ENCODE measurements at places on chromosomes 13 and 19. TPM values are rescaled to one million over a fixed set of nuclear protein-coding genes. Genes with fewer than 3 reads are reported as not detected.

Gene ZNF626
- polyA plus RNA-seq: 3.8 TPM

Gene ATP4A
- polyA plus RNA-seq: not detected

Gene ZNF471
- 3.6 TPM for polyA plus RNA-seq

- no peak for DNase-seq
Measured at GRCh38 chr13:57948884-57949283, 317.3 kb downstream of the PCDH17 start.

DNA sequence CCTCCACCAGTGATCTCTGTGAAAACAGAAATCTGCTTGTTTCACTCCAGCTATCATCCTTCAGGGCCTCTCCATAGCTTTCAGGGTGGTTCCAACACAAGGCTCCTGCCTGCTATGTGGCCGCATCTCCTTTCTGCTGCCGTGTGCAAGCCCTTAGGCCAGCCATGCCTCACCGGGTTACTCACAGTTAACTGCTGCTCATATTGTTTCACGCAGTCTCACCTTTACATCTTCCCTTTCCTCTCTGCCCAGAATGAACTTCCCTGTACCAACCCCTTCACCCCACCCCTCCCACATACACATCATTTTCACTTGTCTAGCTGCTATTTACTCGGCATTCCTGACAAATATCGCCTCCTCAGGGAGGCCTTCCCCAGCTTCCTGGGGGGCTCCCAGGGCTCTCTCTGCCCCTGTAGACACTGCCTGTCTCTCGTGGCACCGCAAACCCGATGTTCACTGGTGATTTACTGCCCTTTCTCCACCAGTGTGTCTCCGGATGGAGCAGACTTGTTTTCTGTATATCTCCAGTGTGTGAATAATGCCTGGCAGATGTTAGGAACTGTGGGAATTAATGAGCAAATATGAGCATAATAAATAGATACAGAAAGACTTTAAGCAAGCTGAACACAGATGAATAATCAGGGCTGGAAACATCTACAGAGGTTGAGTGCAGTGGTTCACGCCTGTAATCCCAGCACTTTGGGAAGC is 39.3 kb upstream of the GPR183 start:
- no peak for DNase-seq

DNA sequence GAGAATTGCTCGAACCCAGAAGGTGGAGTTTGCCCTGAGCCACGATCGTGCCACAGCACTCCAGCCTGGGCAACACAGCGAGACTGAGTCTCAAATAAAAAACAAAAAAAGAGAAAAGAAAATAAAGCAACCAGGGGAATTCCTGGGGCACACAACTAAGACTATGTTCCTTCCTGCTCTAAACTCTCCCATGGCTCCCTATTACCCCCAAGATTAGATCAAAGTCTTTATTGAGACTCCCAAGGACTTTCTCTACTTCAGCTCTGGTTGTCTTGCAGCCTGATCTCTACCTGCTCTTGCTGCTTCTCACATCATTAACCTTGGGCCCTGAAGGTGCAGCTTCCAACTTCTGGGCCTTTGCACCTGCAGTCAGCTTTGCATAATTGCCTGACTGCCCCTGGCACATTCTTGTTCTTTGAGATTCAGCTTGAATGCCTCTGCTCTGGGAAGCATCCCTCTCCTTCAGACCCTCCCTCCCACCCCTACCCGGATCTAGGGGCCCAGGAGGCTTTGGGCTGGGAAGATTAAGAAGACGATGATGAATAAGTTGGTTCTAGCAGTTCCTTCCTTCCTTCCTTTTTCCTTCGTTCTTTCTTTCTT is 16.8 kb upstream of the CERS4 start:
- DNase-seq: no peak

DNA sequence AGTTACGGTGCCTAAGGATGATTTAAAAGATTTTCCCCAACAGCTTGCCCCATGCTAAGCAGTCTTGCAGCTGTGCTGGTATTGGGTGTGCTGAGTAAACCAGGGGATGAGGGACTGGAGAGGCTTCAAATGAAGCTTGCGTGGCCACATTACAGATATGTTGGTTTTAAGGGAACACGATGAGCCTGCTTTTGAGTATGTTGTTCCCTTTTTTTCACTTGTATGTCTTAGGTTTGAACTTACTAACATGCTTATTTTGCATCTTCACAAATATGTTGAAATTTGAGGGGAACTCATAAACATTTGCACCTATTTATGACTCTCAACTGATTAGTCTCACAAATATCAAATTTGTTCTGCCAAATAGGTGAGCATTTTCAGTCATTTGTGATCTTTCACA is 2.0 kb upstream of the IL17D start:
- no peak for DNase-seq

- DNase-seq: no peak
Measured at GRCh38 chr13:98778749-98779148, 26.3 kb upstream of the SLC15A1 start.

DNA sequence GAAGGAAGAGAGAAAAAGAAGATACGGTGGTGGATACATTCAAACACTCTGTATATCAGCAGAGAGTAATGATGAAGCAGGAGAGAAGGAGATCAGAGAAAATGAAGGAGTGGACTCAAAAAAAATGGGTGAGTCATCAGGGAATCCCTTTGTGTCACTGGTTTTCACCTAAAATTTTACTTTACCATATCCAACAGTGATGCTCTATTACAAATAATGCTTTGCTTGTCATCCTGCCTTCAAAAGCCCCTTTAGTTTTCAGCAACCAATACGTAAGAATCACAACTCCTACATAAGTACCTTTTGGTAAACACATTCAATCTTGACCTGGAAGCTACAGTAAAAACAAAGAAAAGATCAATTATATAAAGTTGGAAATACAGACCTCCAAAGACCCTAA is 88.8 kb downstream of the ENOX1 start:
- DNase-seq: no peak

DNA sequence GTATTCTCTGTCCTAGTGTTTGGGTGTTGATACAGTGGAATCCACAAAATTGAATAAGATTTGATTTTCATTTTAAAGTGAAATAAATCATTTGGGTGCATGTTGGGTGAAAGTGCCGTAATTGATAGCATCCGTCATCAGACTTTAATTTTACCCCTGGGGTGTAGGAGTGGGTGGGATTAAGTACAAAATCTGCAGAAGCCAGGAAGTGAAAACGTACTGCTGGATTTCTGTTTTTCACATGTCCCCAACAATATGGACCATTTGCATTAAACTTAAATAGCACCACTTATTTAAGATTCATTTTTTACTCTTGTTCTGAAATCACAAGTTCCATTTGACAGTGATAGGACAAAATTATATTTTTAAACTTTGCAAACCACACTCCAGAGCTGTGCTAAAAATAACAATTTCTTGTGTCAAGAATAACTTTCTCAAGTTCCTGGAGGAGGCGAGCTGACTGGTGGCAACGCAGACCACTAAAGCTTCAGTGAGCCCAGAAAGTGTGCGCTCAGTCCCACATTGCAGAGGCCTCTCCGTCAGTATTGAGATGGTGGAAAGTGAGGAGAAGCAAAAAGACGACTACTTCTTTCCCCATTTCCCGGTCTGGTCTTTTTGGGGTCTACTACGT is 71.3 kb downstream of the ARHGEF7 start:
- DNase-seq: no peak

DNA sequence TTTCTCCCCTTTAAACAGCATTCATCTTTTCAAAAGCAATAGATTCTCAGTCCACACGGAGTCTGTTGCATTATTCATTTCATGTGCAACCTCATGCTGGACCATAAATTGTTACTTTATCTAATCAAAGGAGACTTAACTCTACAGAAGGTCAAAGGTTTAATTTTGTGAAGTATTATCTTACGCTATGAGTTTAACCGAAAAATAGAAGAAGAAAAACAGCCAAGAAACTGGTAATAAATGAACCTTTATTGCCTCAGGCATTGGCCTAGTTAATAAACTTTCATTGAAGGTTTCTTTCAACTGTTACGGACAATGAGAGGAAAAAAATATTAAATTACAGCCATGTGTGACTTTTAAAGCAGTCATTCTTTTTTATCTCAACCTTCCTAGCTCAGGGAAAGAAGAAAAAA is 223.6 kb downstream of the DACH1 start:
- no peak for DNase-seq

DNA sequence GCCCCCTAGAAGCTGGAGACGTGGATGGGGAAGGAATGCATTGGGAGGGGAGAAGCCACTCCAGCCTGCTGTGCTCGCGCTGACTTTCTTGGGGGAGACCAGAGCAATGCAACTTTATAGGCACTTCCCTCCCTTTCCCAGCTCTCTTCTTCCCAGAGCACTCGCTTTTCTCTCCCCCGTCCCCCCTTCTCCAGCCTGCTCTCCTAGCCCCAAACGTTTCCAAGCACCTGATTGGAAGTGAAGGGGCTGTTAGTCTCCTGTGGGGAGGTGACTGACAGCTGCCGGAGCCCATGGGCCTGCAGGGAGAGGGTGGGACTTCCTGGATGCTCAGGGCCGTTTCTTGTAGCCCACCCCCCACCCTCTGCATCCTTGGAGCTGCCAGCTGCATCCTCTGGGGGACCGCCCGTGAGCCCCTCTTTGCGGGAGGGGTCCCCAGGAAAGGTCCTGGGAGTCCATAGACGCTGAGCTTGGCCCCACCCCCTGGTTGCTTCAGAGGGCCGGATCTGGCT is 2.5 kb downstream of the HDGFL2 start:
- peak; percentile 19 for DNase-seq

All from BJ (cell line).